Fibroblast of lung (primary cell): ENCODE measurements at places on chromosomes 6 and 20.
A peak's percentile ranks its signal among the peaks of the same experiment; 100 is the strongest.

- no peak for DNase-seq
Measured at GRCh38 chr6:77173472-77174074, 289.7 kb downstream of the HTR1B start.

DNA sequence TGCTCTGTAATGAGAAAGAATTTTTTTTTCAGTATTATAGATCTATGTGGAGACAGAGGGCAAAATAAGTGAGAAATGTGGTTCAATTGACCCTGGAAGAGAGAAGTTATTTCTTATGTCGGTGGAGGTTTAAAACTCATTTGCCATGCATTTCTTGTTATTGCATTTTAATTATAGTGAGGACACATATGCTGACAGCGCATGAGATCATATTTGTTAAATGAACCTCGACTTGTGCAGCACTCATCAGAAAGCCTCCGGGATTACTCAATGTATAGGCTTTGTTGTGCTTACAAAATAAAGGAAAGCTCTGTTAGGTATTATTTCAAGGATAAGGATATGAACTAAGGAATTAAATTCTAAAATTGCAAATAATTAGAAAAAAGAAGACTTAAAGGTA, 915.1 kb upstream of the MAP3K7 start:
- DNase-seq, result no peak

GRCh38 chr6:142947714-142948480, 2.9 kb upstream of the HIVEP2 start:
- DNase-seq, result no peak

DNA sequence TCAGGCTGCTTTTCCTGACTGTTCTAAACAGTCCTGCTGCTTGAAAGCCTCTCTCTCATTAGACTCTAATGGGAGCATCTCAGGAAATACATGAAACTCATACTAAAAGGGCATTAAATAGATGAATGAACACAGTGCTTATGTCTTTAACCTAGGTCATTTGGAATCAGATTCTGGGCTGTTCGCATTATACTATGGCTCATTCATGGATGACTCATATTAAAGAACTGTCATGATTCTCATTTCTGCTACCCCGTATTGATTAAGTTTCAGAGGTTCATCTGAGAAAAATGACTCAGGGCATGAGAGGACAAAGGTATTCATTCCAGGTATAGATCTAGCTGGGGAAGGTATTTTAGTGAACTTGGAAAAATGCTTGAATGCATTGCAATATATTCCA, 335.5 kb downstream of the GJA1 start:
- DNase-seq, result no peak

DNA sequence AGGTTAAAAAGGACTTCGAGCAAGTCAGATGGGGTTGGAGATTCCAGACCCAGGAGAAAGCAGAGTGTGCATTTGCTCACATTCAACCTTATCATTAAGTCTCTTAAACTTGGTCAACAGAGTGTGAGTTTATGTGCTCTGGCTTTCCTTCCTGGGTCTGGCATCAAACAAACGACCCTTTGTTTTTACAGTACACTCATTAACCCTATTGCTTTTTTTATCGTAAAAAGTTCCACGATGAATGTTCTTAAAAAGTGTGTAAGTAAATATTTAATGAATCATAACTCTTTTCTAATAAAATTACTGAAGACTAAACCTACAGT, 2.5 kb downstream of the FYN start:
- no peak for DNase-seq

DNA sequence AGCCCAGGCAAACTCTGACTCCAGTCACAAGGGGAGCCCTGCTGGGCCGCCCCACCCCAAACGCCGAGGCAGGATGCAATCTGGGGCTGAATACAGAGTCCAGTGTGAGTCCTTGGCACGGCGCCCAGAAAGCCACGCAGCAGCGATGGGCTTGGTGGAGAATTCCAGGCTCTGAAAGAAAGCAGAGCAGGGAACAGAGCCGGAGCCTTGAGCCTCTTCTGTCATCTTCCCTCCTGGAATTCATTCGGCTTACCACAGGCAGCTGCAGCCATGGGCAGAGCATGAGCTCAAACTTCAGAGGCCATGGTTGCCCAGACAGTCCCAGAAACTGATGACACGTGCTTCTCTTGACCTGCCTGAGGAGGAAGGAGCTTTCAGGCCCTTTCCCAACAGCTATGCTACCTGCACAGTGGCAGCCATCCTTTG, 441.1 kb upstream of the JARID2 start:
- peak; percentile 93 for DNase-seq

DNA sequence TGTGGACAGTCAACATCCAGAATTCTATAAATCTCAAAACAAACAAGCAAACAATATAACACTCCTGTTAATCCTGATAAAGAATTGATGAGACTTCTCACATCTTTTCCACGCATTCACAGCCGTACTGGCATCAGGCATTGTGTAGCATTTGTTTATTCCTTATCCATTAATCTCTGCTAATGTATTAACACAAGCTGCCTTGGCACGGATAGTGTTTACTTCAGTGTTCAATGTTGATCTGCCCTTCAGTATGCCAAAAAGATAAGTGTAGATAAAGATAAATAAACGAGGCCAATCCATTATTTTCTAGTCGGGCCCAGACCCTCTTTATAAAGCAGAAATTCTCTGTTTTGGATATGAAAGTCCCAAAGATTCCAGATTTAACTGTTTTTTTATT, 16.1 kb downstream of the UFL1 start:
- DNase-seq, result no peak

GRCh38 chr6:63839485-63839884, 203.9 kb downstream of the PHF3 start:
- peak; percentile 39 for DNase-seq

DNA sequence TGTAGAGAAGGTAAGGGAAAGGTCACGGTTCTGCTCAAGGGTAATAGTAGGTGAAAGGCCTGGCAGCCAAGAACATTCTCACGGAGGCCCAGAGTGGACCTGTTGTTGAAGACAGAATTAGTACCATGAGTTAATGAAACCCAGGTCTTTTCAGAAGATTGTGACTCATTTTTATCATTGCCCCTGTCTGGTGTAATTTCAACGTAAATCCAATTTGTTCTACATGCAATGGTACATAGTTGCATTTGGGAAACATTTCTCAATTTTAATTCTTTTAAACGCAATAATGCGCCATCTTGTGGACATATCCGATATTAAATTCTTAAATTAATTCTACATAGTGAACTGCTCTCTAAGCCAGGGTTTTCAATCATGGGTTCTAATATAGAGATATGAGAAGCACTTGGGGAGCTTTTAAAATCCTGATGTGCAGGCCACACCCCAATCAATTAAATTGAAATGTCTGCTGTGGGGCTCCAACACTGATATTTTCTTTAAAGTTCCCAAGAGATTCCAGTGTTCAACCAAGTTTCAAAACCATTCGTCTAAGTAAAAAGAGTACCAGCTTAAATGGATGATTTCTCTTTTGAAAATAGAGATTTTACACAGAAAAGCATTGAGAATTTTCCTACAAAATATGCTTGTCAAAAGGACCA, 257.4 kb downstream of the PLCB1 start:
- DNase-seq, result peak; percentile 42

- DNase-seq, result peak; percentile 52
Measured at GRCh38 chr6:113857556-113858479, 673 bp downstream of the MARCKS start.

DNA sequence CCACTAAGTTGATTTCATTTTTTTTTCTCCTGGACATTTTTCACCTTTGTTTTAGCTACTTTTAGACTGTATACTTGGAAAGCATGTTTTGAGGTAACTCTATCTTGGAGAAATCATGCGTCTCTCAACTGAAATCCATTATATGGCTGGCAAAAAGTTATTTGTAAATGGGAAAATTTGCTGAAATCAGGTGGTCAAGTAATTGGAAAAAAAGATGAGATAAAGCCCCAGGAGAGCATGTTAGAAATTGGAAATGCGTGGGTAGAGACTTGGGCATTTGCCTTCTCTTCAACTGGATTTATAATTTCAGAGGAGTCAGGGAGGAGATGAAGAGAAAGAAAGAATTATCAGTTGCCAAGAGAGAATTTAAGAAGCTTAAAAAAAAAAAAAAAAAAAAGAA, 217.1 kb upstream of the MAP3K7 start:
- DNase-seq, result no peak

DNA sequence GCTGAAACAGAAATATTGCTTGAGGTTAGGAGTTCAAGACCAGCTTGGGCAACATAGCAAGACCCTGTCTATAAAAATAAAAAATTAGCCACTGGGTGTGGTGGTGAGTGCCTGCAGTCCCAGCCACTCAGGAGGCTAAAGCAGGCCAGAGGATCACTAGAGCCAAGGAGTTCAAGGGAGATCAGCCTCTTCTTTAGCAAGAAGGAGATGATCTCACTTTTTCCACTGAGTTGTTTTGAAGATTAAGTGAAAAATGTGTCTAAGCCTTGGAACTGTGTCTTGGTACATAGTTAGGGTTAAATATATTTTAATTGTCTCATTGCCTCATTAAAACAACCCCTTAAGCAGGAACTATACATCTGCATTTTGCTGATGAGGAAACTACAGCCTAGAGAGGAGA, 279.0 kb upstream of the ZFP64 start:
- no peak for DNase-seq

DNA sequence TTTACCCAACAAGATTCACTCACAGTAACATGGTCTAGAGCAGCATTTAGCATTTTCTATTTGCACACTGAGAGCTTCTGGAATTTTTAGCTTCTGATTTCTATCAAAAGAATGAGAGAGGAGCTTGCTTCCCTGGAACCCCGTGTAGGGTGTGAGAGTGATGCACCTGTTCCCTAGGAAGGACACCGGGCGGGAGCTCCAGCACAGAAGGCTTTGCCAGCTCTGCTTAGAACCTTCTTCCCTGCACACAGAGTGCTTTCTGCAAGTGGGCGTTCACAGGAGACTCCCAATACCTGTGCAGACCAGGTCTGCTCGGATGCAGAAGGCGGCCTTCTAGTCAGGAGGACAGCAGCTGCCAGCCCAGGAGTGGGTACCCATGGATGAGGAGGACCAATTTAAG, 217.3 kb downstream of the TBXT start:
- DNase-seq, result no peak

GRCh38 chr6:147023581-147023980, 180.6 kb upstream of the STXBP5 start:
- DNase-seq, result peak; percentile 13

DNA sequence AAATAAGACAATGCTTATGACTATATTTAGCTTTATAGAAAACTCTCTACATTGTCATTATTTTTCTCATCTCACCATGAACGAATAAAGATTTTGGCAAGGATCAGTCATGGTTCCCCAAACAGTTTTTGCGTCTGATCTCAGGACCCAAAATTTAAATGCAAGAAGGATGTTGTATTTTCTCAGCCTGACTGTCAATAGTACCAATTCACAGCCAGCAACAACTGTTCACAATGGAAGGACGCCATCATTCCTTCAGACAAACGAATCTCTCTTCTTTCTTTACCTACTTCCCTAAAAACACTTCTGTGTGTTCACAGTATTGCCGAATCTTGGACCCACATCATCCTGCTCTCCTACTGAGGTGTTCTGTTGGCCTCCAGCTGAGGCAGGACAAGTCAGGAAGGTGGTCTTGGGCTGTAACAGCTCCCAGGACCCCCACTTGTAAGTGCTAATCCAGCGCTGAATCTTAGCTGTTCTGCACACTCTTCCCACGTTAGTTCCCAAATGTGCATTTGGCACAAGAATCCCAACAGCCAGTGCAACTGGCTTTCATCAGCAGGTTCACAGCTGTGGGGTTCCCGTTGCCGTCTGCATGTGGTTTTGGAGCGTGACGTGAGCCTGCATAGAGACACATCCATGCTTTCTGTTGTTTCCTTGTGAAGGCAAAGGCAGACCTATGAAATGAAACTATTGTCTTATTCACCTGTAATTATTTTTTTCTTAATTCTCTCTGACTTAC, 600.0 kb downstream of the QKI start:
- no peak for DNase-seq

DNA sequence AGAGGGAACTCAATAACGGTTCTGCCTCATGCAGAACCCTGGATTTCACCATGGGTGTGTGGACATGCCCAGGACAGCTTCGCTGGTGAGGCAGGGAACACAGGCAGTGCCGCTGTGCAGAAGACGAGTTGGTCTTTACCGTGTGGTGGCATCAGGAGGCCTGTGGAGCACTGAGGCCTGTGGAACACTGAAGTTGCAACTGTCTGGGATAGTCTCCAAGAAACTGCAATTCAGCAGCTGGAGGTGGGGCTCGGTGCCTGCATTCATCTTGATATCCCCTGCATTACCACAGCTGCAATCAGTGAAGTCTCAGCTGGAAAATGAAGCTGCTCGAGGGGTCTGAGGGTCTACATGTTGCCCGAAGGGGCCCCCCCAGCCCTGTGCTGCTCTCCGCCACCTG, 202.4 kb upstream of the CDH4 start:
- DNase-seq, result no peak

- DNase-seq, result no peak
Measured at GRCh38 chr6:52566201-52566600, 10.7 kb downstream of the TRAM2 start.

DNA sequence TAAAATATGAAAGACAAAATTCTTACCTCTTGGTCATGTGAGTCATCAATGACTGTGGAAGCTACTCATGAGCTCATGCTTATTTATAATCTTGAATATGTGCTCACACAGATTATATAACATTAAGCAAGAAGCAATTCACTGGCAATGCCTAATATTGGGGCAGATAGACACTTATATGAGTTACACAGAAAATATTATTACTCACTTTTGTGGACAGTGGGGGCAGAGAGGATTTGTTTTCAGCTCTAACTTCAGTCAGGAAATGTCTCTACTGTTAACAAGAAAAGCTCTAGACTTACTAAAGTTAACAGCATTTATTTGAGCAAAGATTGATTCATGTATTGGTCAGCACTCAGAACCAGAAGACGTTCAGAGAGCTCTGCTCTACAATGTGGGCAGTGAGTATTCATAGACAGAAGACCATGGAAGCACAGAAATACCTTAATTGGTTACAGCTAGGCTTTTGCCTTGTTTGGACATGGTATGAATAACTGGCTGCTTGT, 85.8 kb upstream of the AHI1 start:
- peak; percentile 59 for DNase-seq

DNA sequence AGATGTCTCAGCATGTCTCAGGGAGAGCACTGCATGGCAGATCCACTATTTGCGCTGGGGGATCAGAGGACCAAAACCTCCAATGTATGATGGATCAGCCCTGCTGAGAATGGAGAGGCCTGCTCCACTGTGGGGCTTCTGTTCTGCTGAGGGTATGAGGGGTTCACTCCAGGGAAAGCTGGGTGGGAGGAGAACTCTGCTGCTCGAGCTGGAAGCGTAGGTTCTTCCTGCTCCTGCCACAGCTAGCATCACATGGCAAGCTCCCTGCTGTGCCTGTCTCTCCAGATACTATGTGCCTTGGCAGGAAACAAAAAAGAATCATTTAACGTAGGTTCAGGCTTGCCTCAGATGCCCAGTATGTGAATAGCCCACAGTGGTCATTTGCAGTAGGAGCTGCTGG, 105.8 kb downstream of the EPM2A start:
- DNase-seq, result no peak

GRCh38 chr20:58825450-58825849, 25.3 kb downstream of the GNAS-AS1 start:
- no peak for DNase-seq
